ENCODE measurements at places on chromosomes 5 and 9. TPM values are rescaled to one million over a fixed set of nuclear protein-coding genes. Genes with fewer than 3 reads are reported as not detected.
A peak's percentile ranks its signal among the peaks of the same experiment; 100 is the strongest.

DNA sequence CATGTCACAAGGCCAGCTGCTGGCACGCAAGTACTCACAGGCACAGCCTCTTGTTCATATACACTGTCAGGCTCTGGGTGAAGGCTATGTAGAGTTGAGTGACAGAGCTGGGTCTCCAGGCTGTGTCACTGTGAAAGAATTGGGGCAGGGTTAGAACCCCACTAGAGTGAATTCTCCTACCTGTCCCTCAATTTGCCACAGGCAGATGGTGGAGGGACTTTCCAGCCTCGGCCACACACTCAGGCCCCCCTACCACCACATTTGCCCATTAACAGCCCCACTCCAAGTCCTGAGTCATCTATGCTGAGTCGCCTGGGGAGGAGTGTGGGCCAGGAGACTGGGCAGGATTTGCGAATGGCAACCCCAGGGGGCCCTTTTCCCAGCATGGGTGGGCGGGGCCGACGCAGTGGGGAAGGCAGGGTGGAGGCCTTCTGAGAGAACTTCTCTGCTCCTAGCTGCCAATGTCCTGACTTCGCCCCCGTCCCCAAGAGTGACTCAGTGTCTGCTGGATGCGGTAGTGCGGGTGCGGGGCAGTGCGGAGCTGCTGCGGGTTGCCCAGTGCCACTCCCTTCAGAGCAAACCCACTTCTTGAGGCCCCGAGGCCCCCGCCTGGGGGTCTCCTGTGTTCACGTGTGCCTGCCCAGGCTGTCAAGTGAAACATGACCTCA is 50.3 kb upstream of the PSD2 start:
- DNase-seq: peak; percentile 98
- H3K4me3 ChIP-seq: no peak overlapping the region
- H3K27ac ChIP-seq: peak overlapping the region; percentile 72

DNA sequence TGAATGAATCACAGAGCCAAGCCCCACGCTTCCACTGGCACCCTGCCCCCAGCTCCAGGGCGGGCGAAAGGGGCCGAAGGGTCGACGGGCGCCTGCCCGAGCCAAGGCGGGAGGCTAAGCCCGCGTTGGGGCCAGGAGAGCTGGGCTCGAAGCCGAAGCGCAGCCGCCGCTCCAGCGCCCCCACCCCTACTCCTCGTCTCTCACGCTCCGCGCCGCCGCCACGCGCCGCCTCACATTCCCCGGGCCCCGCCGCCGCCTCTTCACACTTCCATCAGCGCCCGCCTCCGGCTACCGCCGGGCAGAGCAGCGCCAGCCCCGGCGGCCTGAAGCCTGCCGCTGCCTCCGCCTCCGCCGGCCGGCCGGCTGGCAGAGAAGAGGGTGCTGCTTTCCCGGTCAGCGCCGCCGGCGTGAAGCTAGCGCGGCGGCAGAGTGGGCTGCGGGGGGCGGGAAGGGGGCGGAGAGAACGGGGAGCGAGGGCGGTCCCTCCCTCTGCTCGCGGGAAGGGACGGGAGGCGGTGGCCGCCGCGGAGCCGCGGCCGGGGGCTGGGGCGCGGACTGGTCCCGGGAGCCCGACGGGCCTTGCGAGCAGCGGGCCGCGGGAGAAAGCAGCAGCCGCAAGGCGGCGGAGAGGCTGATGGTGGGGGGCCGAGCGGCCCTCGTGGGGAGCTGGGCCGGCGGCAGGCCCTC is at the start of gene HOMER1:
Gene HOMER1, minus strand, starts transcription at position 431 of the 687 bp plus-strand sequence. CDS start 1,360 bp downstream, outside the sequence.
- peak; percentile 85 for DNase-seq
- peak within 1 kb of the TSS; percentile 83 for H3K4me3 ChIP-seq
- no peaks in the 10 kb centered on the region for H3K27me3 ChIP-seq
- H3K4me1 ChIP-seq: peaks cover 7% of the 10 kb centered on the region

DNA sequence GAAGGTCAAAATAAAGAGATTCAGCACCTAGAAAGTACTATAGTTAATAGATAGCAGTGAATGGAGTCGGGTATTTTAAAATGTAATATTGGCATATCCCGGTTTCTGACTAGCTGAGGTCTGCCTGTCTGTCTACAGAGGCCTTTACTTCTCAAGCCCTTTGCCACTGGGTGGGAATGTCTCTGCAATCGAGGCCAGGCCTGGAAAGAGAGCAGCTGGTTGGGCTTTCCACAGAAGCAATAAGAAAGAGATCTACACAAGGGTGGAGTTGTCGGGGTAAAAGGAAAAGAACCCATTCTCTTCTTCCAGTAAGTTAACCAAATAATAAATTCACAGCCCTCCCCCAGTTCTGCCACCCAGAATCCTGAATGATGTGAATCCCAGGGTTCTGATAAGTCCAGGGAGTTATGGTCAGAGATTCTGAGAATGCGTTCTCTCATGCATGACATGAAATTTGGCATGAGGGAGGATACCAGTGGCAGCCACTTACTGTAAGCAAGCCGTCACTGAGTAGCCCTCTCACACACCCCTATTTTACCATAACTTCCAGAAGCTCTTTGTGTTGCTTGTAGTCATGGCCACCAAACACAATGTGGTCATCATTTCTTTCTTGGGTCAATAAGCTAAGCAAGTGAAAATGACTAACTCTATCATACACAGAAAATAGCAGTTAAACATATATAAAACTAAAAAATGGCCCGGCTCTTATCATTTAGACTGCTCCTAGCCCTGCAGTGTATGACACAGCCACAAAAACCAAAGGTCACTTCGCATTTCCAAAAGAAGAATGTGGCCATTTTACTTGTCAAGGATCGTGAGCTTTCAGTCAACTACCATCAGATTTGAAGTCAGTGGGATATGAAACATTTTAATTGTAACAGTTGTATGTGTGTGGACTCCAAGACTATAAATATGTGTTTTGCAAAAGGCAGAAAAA is 185.0 kb downstream of the GLIS3 start:
- H3K4me3 ChIP-seq: no peak overlapping the region
- DNase-seq: no peak
- no peaks in the 10 kb centered on the region for H3K36me3 ChIP-seq
- no peak overlapping the region for H3K27ac ChIP-seq

DNA sequence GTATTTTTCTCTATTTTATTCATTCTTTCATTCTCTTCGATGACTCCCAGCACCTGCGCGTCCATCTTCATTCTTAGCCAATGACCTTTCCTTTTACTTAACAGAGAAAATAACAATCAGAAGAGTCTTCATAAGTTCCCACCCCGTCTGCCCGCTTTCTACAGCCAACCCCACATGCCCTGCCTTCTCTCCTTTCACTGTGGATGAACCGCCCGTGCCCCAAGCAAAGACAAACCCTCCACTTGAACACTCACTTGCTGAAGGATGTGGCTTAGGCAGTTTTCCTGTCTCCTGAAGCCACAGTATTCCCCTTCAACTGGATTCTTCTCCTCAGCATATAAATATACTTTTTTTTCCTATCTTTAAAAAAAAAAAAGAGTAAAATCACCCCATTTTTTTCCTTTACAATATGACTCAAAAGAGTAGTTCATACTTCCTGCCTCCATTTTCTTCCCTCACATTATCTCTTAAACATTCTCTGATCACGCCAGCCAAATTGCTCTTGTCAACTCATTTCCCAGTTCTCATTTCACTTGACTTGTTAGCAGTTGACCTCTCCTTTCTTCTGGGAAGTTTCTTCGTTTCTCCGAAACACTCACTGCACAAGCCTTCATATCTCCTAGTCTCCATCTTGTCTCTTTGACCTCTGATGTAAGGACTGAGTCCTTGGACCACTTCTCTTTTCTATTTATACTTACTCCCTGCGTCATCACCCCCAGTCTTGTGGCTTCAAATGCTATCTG is 11.1 kb downstream of the NIPSNAP3B start:
- H3K4me1 ChIP-seq: 0 out of 2 replicates have a peak, but pooled peaks cover 5% of the 10 kb centered on the region
- H3K27ac ChIP-seq: no peak overlapping the region
- no peak for DNase-seq
- H3K36me3 ChIP-seq: no peaks in the 10 kb centered on the region
- no peaks in the 10 kb centered on the region for H3K27me3 ChIP-seq

GRCh38 chr5:33936004-33936380 is 194 bp upstream of the RXFP3 start:
- no peak overlapping the region for H3K27ac ChIP-seq
- DNase-seq: peak; percentile 18
- peaks cover 6% of the 10 kb centered on the region for H3K4me1 ChIP-seq

GRCh38 chr9:116287721-116288120 is 134.1 kb downstream of the PAPPA start:
- no peak for DNase-seq
- peak overlapping the region; percentile 1 for H3K27ac ChIP-seq
- H3K4me1 ChIP-seq: peaks cover 25% of the 10 kb centered on the region
- H3K4me3 ChIP-seq: no peak overlapping the region
- H3K27me3 ChIP-seq: no peaks in the 10 kb centered on the region

GRCh38 chr9:89878687-89879086 is 273.9 kb downstream of the GADD45G start:
- H3K36me3 ChIP-seq: no peaks in the 10 kb centered on the region
- H3K4me1 ChIP-seq: no peaks in the 10 kb centered on the region
- no peak for DNase-seq
- H3K27ac ChIP-seq: no peak overlapping the region
- H3K4me3 ChIP-seq: no peak overlapping the region

- no peaks in the 10 kb centered on the region for H3K4me1 ChIP-seq
- no peaks in the 10 kb centered on the region for H3K27me3 ChIP-seq
- no peak overlapping the region for H3K4me3 ChIP-seq
- no peaks in the 10 kb centered on the region for H3K36me3 ChIP-seq
- DNase-seq: no peak
Observed at GRCh38 chr5:94094793-94095441, 353.5 kb upstream of the POU5F2 start.

DNA sequence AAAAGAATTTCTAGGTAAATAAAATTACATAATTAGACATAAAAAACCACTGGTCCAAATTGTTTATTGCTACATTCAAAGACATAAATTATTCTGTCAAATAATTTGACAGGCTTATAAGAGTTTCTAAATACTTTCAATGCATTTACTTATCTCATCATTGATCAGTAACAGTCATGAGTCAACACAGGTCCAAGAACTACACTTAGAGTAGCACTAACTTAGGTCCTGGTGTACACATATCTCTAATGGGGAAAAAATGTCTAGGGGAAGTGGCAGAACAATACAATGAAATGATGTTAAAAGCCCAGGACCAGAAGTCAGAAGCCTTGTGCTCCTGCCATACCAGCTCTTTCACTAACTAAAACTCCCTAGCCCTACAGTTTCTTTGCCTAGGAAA is 96.5 kb upstream of the SLCO6A1 start:
- no peaks in the 10 kb centered on the region for H3K36me3 ChIP-seq
- no peaks in the 10 kb centered on the region for H3K27me3 ChIP-seq
- no peaks in the 10 kb centered on the region for H3K4me1 ChIP-seq
- H3K27ac ChIP-seq: no peak overlapping the region
- H3K4me3 ChIP-seq: no peak overlapping the region

- peaks cover 41% of the 10 kb centered on the region for H3K27me3 ChIP-seq
- H3K4me3 ChIP-seq: no peak overlapping the region
- DNase-seq: no peak
- no peak overlapping the region for H3K27ac ChIP-seq
Observed at GRCh38 chr9:132486706-132487350, 76.8 kb downstream of the CFAP77 start.

The RALGDS gene
- 8.6 TPM for total RNA-seq

The MARCOL gene
- total RNA-seq: not detected

The HMCN2 gene
- 1.2 TPM for total RNA-seq

The PDLIM7 gene
- 274 TPM for total RNA-seq

The EGFLAM gene
- 0.08 TPM for total RNA-seq

The CDH9 gene
- total RNA-seq: not detected

The UNC5A gene
- total RNA-seq: not detected

The EPB41L4B gene
- total RNA-seq: 4.1 TPM
